Thoracic aorta (tissue), 2 donors: ENCODE measurements at places on chromosomes 2 and 18.
A peak's percentile ranks its signal among the peaks of the same experiment; 100 is the strongest.

GRCh38 chr2:111118981-111119821 lies 1.5 kb upstream of the BCL2L11 start:
- no peak for DNase-seq

GRCh38 chr2:235990344-235990743 lies 177.8 kb downstream of the GBX2 start:
- no peak for DNase-seq

GRCh38 chr2:172551271-172551670 lies 4.6 kb upstream of the PDK1 start:
- no peak for DNase-seq

DNA sequence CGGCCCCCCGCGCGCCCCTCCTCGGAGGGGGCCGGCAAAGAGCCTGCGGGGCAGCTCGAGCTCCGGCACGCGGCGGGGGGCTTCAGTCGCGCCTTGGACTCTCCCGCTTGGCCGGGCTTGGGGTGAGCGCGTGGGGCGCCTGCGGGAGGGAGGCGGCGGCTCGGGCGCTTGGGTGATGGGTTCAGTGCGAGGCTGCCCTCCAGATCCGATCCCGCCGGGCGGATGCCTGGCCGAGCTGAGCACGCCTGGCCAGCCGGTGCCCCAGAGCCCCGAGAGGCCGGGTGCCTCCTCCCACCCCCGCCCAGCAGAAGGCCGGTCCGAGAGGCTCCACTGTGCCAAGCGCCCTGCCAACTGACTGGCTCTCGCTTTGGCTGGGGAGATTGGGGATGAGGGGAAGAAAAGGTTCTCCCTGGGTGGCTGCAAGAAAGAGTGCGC lies 273 bp upstream of the NXPH2 start:
- DNase-seq: no peak

DNA sequence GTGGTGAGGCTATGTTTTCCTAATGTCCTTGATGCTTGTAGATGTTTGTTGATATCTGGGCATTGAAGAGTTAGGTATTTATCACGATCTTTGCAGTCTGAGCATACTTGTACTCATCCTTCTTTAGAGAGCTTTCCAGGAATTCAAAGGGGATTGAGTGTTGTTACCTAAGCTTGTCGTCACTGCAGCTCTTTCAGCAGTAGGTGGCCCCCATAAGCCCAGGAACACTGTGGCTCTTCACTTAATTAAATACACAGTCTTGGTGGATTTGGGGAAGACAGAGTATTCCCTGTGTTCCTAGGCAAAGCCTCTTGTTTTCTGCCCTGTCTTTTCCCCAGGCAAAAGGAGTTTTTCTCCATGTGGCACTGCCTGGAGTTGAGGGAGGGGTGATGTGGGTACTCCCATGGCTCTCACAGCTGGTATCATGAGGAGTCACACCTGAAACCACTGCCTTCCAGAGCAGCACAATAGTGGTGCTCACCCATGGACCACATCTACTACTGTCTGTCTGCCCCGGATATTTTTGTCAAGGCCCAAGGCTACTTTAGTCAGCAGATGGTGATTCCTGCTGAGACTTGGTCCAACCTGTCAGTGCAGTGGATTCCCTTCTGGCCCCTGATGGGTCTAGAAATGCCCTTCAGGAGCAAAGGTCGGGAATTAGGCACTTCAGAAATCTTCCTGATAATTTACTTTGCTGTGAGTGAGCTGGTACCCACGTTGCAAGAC lies 95.7 kb downstream of the GALNT13 start:
- DNase-seq: no peak

- DNase-seq: no peak
These were observed 50.0 kb downstream of the C2orf42 start for GRCh38 chr2:70140791-70141211.

DNA sequence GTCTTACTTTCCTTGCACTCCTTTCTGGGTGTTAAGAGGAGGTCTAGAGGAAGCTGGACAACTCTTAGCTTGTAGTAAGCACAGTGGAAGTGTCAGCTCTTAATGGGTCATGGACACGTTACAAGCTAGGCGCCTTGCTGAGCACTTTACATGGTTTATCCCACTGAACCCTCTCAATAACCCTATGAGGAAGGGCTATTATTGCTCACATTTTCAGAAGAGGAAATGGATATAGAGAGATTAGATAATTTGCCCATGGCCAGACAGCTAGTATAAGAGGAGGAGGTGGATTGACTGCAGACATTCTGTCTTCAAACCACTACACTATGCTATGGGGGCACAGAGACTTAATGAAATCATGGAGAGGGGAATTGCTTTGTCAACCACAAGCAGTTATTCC lies 8.3 kb upstream of the IL1RN start:
- no peak for DNase-seq

GRCh38 chr2:11155381-11156035 lies at the start of gene SLC66A3:
Gene SLC66A3, plus strand, starts transcription at chr2:11155467. Its CDS starts 80 bp downstream, at chr2:11155547.
- DNase-seq: peak; percentile 25

GRCh38 chr2:209351636-209352035 lies 72.2 kb upstream of the MAP2 start:
- no peak for DNase-seq

DNA sequence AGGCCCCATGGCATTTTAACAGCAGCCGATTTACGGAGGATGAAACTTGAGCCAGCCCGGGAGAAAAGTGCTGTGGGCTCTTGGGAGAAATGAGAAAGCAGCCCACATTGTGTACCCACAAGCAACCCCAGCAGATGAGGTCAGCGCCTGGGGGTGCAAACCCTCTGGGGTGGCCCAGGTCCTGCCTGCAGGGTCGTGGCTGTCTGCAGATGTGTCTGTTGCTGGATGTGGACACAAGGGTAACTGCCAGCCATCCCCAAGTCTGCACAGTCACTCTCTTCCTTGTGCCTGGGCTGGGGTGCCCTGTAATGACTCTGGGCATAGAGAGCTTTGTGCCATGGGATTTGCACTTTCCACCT lies 170.8 kb downstream of the PRKCE start:
- DNase-seq: no peak
